Head of caudate nucleus (tissue), 42 donors: ENCODE measurements at places on chromosomes 13 and 19.

DNA sequence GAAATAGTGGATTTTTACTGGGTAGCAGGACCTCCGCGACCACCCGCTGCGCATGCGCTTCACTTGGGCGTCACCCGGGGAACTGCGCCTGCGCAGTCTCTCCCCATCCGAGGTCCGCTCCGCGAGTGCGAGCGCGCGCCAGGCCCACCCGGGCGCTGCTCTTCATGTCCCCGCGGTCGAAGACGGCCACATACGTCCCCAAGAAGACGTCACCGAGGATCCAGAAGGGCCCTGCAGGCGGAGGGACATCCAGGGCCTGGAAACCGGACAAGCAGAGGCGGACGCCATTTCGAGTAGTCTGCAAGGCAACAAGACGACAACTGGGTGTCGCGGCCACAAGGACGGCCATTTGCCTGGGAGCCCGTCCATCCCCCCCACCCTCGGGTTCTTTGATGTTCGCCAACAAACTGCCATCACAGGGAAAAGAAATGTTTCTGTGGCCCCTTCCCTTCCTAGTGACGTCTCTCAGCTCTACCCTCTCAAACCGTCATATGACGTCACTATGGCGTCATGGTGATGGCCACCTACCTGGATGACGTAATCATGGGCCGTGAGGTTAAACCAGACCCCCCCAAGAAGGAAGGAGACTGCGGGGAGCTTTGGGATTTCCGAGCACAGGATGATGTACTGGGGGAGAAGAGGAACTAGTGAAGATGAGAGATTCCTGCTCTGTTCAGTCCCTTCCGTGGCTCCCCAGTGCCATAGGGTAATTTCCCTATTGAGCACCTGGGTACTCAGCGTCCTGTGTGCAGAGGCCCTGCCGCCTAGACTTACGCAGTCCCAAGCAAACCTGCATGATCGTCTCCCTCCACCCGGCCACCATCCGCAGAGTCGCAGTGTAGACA, 6.7 kb downstream of the NAPSA start:
- DNase-seq: peak; percentile 80

DNA sequence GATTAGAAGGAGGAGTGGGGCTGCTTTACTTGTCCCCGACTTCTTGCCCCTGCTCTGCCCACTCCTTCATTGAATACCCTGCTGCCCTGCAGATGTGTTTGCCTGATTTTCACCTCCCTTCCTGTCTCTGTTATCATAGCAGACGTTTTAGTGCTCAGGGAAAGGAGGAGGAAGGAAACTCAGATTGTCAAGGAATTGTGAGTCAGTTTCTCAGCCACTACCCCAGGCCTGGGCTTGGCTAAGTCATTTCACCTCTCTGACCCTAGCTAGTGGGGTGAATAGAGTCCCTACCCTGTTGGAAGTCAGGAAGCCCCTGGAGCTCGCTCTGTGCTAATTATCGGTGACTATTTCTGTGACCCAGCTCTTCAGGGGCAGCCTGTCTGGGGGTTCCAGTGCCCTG, 3.9 kb downstream of the BCKDHA start:
- DNase-seq: no peak

DNA sequence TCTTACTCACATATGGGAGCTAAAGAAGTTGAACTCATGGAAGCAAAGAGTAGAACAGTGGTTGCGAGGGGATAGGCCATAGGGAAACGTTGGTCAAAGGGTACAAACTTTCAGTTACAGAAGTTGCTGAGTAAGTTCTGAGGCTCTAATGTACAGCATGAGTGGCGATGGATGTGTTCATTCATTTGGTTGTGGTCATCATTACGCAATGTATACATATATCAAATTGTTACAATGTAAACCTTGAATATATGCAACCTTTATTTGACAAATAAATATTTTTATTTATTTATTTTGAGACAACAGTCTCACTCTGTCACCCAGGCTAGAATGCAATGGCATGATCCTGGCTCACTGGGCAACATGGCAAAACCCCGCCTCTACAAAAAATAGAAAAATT, 38.7 kb downstream of the ZIC5 start:
- no peak for DNase-seq

GRCh38 chr19:19034204-19034624, 811 bp downstream of the ARMC6 start:
- peak; percentile 50 for DNase-seq

GRCh38 chr13:65064967-65065366, 2165.2 kb downstream of the PCDH9 start:
- no peak for DNase-seq

- DNase-seq: no peak
These were observed 1418.4 kb downstream of the UQCRFS1 start for GRCh38 chr19:27794494-27795042.

- DNase-seq: no peak
These were observed 34.7 kb upstream of the UBAC2 start for GRCh38 chr13:99165753-99166587.

DNA sequence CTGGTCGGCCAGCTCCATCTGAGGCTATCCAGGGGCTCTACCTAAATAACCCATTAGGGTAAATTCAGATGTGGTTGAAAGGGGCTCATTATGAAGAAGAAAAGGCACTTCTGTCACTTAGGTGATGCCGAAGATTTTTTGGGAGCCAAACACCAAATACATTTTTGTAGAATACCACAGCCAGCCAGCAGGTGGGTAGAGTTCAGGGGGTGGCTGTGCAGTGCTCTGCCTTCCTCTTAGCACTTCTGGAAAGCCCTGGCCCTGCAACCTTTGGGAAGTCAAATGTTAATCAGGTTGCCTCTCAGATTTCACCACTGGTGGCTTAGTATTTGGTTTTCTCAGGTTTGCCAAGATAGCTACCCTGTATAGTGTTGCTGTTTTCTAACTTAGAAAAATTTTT, 18.5 kb upstream of the GPR18 start:
- DNase-seq: no peak

DNA sequence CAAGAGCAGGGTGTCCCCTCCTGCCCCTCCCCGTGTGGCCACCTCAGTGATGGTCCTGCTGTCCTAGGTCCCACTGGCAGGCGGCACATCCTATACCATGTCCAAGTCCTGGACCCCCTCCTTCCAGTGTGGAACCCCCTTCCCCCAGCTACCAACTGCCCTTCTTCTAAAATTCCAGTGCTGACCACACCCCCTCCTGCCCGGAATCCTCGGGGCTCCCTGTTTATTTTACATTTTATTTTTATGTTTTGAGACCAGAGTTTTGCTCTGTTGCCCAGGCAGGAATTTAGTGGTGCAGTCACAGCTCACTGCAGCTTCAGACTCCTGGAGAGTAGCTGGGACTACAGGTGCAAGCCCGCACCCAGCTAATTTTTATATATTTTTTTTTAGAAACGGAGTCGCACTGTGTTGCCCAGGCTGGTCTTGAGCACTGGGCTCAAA, 945 bp upstream of the CPAMD8 start:
- DNase-seq: no peak

DNA sequence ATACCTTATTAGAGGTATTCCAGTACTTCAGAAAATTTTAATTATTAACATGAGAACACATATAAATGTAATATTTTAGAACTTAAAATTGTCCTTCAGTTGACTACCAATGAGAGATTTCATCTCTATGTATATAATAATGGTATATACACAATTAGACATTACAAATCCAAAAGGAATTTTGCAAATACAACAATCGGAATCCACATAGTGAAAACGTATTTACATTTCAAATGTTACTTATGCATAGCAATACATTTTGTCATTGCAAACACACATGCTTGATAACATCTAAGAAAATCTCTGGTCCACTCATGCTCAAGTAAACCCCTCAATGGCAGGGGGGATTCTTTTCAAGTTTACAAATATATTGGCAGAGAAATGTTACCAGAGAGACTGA, 2345.2 kb downstream of the PCDH9 start:
- DNase-seq: no peak

- DNase-seq: no peak
These were observed 369.4 kb downstream of the OLFM4 start for GRCh38 chr13:53398051-53398450.

- DNase-seq: no peak
These were observed 1.3 kb upstream of the NLRP5 start for GRCh38 chr19:55985254-55985653.

GRCh38 chr13:102399791-102400674, 1.8 kb downstream of the FGF14 start:
- DNase-seq: peak; percentile 59

GRCh38 chr13:20894245-20894644, 8.3 kb downstream of the XPO4 start:
- DNase-seq: no peak

- peak; percentile 34 for DNase-seq
These were observed 86.0 kb downstream of the ATP11A start for GRCh38 chr13:112775791-112776279.

DNA sequence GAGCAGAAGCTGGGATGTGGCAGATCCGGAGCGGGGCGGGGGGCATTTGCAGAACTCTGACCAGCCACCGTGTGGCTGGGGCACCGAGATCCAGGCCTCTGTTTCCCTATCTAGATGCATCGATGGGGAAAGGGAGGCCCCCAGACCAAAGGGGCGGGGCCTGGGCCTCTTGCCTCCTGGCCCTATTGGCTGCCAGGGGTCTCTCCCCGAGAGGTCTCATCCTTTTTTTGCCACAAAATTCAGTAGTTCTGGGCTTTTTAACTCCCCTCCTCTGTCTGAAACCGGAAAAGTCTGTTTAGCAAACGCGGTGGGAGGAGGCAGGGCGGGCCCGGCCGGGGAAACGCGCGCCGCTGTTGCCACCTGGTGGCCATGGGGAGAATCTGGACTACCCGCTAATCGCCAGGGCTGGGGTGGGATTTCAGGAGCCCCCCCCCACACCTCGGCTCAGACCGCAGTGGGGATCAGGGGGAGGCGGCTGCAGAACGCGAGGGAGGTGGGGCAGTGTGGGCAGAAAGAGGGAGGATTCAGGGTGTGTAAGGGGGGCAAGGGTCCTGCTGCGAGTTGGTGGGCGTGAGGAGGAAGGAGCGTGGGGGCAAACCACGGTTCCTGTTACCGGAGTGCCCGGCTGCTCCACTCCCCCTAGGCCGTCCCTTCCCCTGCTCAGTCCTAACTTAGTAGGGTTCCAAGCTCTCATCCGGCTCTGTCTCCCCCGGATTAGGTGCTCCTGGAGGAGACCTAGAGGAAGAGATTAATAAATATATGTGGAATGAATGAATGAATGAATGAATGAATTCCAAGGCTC, 28.3 kb downstream of the IL12RB1 start:
- DNase-seq: peak; percentile 78

DNA sequence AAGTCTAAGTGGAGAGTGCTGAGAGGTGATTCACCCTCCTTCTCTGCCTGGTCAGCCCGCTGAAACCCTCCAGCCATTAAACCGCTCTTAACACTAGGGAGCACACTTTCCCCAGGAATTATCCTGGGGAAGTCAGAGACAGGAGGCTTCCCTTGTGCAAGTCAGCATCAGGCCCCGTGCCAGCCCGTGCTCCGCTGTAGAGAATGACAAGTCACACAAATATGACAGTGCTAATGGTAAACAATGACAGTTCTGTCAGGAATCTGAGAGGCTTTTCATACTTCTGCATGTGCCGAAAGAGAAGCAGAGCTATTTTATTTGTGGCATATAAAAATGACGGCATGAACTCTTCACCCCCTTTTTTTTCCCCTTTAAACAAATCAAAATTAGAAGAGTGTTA, 816.9 kb upstream of the SLC10A2 start:
- DNase-seq: peak; percentile 88

DNA sequence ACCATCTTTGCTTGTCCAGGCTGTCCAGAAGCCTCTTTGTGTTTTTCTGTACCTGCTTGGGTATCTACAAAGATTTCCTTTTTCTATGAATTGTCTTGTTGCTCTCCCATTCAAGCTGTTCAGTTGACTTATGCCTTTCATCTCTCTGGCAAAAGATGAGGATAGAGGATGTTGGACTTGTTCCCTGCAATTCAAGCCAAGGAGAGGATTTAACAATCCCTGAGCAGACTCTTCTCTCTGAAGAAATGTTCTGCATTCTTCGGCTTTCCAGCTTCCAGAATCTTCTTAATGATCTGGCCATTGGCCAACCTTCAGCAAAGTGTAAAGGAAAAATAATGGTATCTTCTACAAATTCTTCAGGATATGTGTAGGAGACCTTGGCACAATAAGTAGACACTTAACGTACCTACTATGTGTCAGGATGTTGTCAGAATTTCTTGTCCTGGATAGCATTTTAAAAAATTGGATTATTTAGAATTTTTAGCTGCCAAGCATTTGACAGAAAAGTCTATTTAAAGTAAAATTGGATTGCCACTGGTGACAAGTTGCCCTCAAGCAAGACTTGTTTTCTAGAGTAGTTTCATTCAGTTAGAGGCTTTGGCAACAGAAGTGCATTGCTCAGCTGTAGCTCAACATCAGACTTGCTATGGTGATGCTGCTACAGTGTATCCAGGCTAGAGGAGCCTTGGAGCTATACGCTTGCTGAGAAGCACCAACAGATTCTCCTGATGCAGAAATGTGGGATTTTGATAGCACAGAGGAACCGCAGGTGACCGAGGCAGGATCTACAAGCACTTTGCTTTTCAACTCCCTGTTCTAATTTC, 455.7 kb downstream of the SUCLA2 start:
- DNase-seq: no peak

- DNase-seq: peak; percentile 51
These were observed 4.5 kb upstream of the RAB3A start for GRCh38 chr19:18208098-18208951.

GRCh38 chr19:54708781-54709180, 15.5 kb upstream of the KIR3DL3 start:
- DNase-seq: no peak

- no peak for DNase-seq
These were observed 10.5 kb downstream of the DDX39A start for GRCh38 chr19:14408491-14409145.

DNA sequence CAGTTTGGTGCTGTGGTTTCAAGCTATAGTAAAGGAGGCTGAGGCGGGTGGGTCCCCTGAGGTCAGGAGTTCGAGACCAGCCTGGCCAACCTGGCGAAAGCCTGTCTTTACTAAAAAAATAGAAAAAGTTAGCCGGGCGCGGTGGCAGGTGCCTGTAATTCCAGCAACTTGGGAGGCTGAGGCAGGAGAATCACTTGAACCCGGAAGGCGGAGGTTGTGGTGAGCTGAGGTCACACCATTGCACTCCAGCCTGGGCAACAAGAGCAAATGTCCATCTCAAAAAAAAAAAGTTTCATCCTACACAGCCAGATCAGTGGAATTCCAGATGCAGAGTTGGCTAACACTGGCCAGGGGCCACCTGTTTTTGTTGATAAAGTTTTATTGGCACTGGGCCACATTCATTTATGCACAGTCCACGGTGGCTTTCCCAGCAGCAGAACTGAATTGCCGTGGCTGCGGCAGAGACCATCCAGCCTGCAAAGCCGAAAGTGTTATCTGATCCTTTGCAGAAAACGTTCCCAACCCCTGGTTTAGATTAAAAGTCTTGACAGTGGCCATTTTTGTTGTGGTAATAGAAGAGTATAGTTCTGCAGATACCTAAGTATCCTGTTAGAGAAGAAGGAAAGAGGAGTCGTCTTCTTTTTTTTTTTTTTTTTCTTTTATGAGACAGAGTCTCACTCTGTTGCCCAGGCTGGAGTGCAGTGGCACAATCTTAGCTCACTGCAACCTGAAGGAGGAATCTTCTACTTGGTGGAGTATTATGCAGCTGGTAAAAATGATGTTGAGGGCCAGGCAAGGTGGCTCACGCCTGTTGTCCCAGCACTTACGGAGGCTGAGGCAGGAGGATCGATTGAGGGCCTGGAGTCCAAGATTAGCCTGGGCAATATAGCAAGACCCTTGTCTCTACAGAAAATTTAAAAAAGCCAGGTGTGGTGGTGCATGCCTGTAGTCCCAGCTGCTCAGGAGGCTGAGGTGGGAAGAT, 8.7 kb downstream of the NCLN start:
- no peak for DNase-seq

- DNase-seq: no peak
These were observed 98.5 kb downstream of the MIPEP start for GRCh38 chr13:23790577-23791170.

- no peak for DNase-seq
These were observed 504.5 kb downstream of the TBC1D4 start for GRCh38 chr13:74977498-74977897.

GRCh38 chr13:113034451-113035212, 65.6 kb downstream of the MCF2L start:
- peak; percentile 79 for DNase-seq
